Heart right ventricle (tissue), 16 donors: ENCODE measurements at places on chromosomes 1 and 21. TPM values are rescaled to one million over a fixed set of nuclear protein-coding genes. Genes with fewer than 3 reads are reported as not detected.
A peak's percentile ranks its signal among the peaks of the same experiment; 100 is the strongest.

DNA sequence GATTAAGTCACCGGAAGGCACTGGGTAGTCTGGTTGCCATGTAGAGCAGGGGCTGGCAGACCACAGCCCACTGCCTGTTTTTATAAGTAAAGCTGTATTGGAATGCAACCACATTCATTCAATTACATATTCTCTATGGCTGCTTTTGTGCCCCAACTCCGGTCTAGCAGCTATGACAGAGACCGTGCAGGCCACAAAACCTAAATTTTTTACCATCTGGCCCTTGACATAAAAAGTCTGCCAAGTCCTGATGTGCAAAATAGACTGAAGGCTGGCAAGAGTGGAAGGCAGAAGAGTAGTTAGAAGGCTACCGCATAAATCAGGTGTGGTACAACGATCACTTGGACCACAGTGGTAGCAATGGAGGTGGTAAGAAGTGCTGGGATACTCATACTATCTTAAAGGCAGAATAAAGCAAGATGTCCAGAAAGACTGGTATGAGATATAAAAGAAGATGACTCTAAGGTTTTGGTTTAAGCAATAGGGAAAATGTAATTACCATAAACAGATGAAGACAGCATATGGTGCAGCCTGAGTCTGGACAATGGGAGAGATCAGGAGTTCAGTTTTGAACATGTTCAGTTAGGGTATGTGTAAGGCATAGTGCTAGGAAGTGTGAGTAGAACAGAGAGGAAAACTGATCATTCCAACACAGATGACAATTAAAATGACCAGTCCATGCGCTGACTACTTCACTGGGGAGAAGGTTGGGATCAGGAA lies 37.2 kb downstream of the EGLN1 start:
- no peak for DNase-seq

GRCh38 chr1:209041927-209042326 lies 541.6 kb upstream of the CAMK1G start:
- DNase-seq, result no peak

GRCh38 chr1:226061068-226061840 lies 1.3 kb upstream of the H3-3A start:
- DNase-seq, result no peak

DNA sequence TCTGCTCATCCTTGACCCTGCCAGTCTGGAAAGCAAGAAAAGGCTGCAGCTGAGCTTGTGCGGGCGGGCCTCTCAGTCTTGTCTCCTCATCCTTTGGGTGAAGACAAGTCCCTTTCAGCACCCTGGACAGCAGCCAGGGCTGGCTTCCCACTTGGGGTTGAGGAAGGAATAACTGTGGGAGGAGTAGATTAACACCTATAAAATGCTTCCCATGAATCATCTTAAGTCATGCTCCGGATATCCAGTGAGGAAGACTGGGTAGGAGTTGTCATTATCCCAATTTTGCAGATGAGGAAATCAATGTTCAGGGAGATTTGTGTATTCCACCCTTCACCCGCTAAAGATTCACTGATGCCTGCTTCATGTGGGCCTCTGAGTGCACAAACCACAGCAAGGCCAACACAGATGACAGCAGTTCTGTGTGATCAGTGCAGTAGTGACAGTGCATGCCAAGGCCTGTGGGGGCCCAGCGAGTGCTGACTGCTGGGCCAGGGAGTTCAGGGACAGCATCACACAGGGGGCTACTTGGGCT lies 20.1 kb upstream of the COL16A1 start:
- DNase-seq, result peak; percentile 69

DNA sequence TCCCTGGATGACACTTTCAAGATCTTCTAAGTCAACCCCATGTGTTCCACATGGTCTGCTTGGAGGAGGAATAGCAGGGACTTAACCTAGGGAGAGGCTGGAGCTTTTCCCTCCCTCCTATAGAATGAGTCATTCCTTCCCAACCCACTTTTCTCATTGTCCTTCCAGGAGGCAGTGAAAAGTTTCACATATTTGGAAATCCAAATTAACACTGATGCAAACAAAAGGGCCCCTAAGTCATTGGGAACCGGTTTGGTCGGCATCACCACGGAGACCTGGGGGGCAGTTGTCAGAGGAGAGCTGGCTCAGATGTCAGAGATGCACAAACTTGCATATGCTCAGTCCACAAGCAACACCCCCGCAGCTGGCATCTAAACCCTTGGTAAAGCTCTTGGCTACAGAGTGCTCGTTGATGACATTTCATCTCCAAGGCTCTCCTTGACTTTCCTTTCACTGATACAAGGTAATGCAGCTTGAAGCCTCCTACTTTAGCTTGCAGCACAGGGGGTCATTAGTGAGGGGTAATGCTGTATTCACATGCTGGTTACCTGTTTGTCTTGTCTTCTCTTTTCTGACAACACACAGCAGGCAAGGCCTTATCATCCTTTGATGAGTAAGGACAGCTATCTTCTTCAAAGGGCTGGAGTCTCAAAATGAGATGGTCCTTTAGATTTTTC lies 12.3 kb upstream of the LRRC8D start:
- DNase-seq, result no peak

GRCh38 chr21:34737115-34737514 lies 68.3 kb downstream of the CLIC6 start:
- no peak for DNase-seq

DNA sequence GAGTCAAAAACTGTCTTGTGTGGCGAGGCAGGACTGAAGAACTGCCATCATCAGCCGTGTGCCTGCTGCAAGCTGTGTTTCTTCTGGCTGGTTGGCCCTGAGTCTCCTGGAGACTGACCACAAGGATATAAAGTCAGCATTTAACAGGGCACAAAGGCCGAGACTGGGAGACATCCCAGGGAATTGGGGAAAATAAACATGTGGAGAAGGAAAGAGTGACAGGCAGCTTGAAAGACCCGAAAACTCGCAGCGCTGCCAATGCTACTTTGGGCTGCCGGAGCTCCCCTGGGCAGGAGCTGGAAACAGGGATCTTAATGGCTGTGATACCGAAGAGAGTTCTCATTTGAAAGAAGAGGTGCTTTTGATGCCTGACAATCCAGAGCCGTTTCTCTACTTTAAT lies 125.3 kb upstream of the HMGB4 start:
- DNase-seq, result no peak

DNA sequence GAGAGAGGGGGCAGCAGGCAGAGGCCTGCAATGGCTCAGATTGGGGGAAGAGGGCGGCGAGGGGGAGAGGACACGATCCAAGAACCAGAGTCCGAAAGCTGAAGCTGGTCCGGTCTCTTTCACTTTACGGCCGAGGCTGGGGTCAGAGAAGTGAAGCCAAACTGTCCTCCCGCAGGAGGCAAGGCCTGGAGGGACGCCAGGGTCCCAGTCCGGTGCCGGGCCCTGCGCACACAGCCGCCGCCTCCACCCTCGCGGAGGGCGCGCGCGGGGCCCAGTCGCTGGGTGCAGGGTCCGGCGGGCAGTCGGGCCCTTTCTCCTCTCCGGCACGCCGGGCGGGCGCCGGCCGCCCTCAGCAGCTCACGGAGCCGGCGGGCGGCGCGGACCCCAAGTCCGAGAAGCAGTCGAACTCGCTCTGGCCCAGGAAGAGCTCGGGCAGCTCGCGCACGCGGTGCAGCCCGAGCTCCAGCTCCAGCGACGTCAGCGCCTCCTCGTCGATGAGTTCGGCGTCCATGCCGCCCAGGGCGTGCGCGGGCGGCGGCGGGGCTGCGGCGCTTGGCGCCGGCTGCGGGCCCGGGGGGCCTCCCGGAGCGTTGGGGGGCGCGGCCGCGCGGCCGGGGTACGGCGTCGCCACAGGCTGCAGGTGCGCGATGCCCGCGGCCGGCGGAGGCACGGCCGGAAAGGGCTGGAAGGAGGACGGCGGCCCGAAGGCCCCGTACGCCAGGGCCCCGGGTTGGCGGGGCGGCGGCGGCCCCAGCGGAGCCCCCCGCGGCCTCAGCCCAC lies 749 bp downstream of the CITED4 start:
- DNase-seq, result peak; percentile 61

DNA sequence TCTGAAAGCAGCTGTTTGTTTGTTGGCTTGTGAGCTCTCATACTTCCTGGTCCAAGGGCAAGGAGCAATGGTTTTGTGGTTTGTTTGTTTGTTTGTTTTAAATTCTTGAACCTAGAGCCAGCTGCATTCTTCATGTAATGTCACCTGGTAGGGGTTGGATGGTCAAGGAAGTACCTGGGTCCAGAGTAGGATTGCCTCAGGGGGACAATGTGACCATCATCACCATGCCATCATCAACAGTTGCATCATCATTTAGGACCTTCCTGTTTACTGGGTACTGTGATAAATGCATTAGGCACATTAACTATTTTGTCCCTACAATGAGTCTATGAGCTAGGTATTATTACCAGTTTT lies 14.7 kb upstream of the MYOG start:
- DNase-seq, result no peak

The GNG4 gene
- total RNA-seq, result 0.04 TPM

The C1QA gene
- total RNA-seq, result 145 TPM
